ENCODE measurements at places on chromosomes 3 and 15.

GRCh38 chr3:152193673-152194267 lies 75.0 kb upstream of the MBNL1 start:
- peak overlapping the region; percentile 42 for H3K27ac ChIP-seq
- H3K4me3 ChIP-seq = no peak overlapping the region
- no peaks in the 10 kb centered on the region for H3K4me1 ChIP-seq

DNA sequence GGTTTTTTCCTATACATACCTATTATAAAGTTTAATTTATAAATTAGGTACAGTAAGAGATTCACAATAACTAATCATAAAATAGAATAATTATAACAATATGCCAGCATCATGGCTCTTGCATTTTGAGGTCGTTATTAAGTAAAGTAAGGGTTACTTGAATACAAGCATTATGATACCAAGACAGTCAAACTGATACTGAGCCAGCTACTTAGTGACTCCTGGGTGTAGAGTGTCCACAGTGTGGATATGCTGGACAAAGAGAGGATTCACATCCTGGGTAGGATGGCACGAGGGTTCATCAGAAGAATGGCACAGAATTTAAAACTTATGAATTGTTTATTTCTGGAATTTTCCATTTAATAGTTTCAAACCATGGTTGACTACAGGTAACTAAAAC lies 157.2 kb upstream of the IL12A start:
- H3K27me3 ChIP-seq = no peaks in the 10 kb centered on the region
- peaks cover 41% of the 10 kb centered on the region for H3K4me1 ChIP-seq
- H3K36me3 ChIP-seq = no peaks in the 10 kb centered on the region
- no peak overlapping the region for H3K27ac ChIP-seq
- no peak overlapping the region for H3K4me3 ChIP-seq
- DNase-seq = no peak

- peak overlapping the region; percentile 21 for H3K27ac ChIP-seq
- no peak for DNase-seq
- no peaks in the 10 kb centered on the region for H3K36me3 ChIP-seq
Measured at GRCh38 chr15:63905558-63906265, 72.0 kb upstream of the HERC1 start.

- no peak overlapping the region for H3K4me3 ChIP-seq
- H3K27ac ChIP-seq = no peak overlapping the region
- DNase-seq = no peak
- no peaks in the 10 kb centered on the region for H3K36me3 ChIP-seq
- H3K27me3 ChIP-seq = no peaks in the 10 kb centered on the region
Measured at GRCh38 chr15:67256051-67256450, 1.5 kb downstream of the IQCH start.

DNA sequence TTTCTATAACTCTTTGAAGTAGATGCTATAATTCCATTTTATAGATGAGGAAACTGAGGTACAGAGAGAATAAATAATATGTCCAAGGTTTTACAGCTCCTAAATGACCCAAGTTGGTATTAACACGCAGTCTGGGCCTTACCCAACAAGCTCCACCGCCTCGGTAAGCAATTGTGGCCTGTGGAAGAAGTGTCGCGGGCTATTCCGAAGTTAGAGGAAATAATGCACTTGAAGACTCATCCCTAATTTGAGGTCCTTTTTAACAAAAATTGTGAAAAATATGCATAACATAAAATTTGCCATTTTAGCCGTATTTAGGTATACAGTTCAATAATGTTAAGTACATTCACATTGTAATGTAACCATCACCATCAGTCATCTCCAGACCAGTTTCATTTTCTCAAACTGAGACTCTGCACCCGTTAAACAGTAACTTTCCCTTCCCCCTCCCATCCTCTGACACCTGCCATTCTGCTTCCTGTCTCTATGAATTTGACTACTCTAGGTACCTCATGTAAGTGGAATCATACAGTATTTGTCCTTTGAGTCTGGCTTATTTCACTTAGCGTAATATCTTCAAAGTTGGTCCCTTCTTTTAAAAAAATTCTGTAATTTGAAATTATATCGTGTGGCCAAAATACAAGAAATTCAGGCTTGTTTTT lies 18.2 kb downstream of the IDH3A start:
- no peak overlapping the region for H3K4me3 ChIP-seq
- H3K27me3 ChIP-seq = no peaks in the 10 kb centered on the region
- DNase-seq = no peak
- H3K27ac ChIP-seq = no peak overlapping the region

DNA sequence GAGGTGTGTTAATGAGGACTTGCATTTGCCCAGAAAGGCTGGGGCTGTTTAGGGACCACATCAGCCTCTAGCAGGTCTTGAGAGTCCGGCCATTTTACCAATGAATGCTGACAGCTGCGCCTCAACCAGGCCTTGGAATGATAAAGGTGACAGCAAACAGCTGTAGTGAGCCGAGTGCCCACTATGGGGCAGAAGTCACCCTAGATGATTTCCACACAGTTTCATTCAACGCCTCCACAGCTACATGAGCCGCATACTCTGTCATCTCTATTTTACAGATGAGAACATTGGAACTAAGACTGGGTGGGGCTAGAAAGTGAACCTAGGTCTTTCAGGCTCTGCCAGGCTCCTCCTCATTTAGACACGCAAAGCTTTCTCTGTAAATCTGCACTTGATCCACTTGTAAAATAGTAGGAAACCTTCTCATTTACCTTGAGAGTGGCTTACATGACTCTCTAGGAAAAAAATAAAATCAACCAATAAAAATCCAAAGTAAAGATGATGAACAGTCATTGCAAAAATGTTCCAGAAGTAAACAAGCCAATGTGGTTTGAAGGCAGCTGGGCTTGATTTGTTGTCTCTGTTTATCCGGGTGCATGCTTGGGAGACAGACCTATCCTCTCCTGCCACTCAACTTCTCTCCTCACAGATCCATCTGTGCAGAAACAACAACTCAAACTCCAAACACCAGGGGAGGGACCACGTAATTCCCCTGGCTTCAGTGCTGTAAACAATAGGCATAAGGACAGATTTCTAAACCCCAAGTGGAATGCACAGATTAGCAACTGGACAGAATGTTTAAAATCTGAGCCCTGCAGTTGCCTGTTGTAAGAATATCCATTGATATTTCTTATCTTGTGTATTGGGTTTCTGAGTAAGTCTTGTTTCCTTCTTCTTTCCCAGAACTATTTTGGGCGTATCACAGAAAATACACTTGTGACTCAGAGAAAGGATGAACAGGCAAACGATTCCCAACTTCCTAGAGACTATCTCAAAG lies 31.5 kb upstream of the LDHAL6B start:
- H3K4me3 ChIP-seq = no peak overlapping the region
- no peaks in the 10 kb centered on the region for H3K27me3 ChIP-seq
- H3K27ac ChIP-seq = peak overlapping the region; percentile 52

DNA sequence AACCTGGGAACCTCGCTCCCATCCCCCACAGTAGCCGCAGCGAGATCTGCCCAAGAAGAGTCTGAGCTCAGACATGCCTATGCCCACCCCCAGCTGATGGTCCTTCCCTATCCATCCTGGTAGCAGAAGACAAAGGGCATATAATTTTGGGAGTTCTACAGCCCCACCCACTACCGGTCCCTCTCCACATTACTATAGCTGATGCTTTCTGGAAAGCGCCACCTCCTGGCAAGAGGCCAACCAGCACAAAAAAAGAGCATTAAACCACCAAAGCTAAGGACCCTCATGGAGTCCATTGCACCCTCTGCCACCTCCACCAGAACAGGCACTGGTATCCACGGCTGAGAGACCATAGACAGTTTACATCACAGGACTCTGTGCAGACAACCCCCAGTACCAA lies 168.4 kb downstream of the MEGF11 start:
- H3K27me3 ChIP-seq = no peaks in the 10 kb centered on the region
- H3K4me3 ChIP-seq = no peak overlapping the region
- no peaks in the 10 kb centered on the region for H3K4me1 ChIP-seq
- no peak overlapping the region for H3K27ac ChIP-seq
- no peak for DNase-seq

DNA sequence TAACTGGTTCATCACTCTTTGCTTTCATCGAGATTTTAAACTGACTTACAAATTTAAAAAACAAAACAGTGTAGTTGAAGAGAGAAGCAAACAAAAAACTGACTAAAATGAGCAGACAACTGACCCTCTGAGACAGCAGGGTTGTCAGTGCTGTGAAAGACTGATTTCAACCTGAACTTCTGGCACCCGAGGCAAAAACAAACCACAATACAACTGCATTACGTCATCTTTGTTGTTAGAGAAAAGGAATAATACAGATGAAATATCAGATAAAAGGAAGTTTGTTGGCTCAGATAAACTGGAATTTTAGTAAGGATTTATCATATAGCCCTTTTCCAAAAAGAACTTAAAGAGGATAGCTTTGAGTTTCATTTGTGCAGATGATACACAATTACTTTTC lies 51.1 kb downstream of the PARP15 start:
- no peak for DNase-seq
- no peak overlapping the region for H3K27ac ChIP-seq
- H3K4me1 ChIP-seq = no peaks in the 10 kb centered on the region
- H3K4me3 ChIP-seq = no peak overlapping the region
- H3K36me3 ChIP-seq = no peaks in the 10 kb centered on the region
- H3K27me3 ChIP-seq = no peaks in the 10 kb centered on the region

DNA sequence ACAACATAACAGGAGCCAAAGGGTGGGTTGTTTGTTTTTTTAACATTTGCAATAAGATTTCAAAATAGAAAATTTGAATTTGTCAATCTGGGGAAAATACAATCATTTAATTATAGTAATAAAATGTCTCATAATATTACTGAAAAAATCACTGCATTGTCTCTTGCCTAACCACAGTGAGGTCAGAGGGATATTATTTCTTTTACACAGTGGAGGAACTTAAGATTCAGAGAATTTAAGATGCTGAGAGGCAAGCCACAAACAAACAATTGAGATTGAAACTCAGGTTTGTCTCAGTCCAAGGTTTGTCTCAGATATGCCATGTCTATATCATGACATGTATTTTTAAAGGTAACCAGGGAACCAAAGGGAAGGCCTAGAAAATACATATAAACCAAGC lies 428.7 kb downstream of the FOXP1 start:
- H3K4me3 ChIP-seq = no peak overlapping the region
- DNase-seq = no peak
- H3K4me1 ChIP-seq = no peaks in the 10 kb centered on the region

DNA sequence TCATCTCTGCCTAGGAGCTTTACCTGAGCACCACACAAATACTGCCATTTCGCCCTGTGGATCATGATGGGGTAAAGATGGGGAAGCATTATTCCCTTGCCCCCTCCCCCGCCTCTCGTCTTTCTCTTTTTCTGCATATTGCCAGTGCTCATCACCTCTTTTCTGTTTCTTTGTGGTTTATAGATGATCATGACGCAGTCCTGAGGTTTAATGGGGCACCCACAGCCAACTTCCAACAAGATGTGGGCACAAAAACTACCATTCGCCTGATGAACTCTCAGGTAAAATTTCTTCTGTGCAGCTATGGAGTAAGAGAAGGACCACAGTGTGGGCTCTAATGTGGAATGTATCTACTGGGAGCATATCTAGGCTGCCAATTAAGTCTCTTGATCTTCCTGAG lies 88.2 kb downstream of the RPL39L start:
- H3K27ac ChIP-seq = no peak overlapping the region
- no peaks in the 10 kb centered on the region for H3K27me3 ChIP-seq
- no peaks in the 10 kb centered on the region for H3K36me3 ChIP-seq
- DNase-seq = no peak
- no peak overlapping the region for H3K4me3 ChIP-seq

DNA sequence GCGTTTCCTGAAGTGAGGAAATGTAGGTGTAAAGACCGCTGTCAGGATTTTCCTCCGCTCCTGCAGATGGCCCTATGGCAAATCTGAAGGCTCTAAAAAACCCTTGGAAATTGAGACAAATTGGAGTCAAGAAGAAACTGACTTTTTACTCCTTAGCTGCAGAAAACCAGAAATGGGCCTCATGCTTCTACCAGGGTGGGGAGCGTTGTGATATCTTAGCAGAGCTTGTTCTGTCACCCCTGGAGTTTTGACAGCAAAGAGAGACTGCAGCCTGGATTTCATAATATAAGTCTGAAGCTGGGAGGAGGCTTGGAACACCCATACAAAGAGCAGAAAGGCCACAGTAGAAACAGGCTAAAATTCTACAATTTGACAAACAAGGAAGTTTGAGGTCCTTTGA lies 283.0 kb upstream of the PLSCR5 start:
- no peak overlapping the region for H3K27ac ChIP-seq
- DNase-seq = no peak
- H3K4me3 ChIP-seq = no peak overlapping the region

DNA sequence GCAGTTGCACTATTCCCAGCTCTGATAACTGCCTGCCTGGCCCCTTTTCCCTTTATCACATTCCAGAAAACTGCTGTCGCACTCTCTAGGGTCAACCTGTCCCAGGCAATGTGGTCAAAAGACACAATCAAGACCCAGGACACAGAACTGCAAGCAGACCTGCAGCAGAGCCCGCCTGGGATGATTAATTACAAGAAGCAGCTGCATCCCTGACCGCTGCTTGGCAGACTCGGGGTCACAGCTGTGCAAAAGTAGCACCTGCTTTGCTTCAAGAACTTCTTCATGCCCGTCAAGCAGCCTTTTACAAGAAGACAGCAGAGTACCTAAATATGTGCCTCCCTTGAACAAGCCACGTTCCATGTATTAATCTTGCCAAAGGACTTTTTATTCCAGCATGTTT lies 120.0 kb upstream of the ST8SIA2 start:
- no peak overlapping the region for H3K4me3 ChIP-seq
- no peak overlapping the region for H3K27ac ChIP-seq
- H3K4me1 ChIP-seq = no peaks in the 10 kb centered on the region
- H3K36me3 ChIP-seq = no peaks in the 10 kb centered on the region

GRCh38 chr15:87763837-87764236 lies 492.7 kb downstream of the NTRK3 start:
- no peaks in the 10 kb centered on the region for H3K36me3 ChIP-seq
- no peak overlapping the region for H3K4me3 ChIP-seq
- no peak overlapping the region for H3K27ac ChIP-seq

DNA sequence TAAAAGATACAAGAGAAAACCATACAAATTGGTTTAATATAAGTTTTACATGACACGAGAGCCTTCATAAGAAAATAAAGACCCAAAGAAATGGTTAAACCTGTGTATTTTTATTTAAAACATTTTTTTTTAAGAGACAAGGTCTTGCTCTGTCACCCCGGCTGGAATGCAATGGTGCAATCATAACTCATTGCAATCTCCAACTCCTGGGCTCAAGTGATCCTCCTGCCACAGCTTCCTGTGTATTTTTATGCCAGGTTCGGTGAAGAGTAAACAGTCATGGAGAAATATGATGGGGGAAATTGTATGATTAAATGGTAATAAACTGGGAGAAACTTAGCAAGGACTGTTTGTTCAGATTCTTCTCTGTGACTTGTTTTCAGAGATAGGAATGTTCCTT lies 441.0 kb downstream of the TUSC7 start:
- no peak overlapping the region for H3K27ac ChIP-seq
- DNase-seq = no peak
- no peaks in the 10 kb centered on the region for H3K36me3 ChIP-seq
- H3K4me3 ChIP-seq = no peak overlapping the region

- DNase-seq = no peak
- H3K36me3 ChIP-seq = no peaks in the 10 kb centered on the region
- H3K27me3 ChIP-seq = peaks cover 37% of the 10 kb centered on the region
Measured at GRCh38 chr3:188043891-188044290, 110.1 kb upstream of the LPP start.

Measured in esophagus squamous epithelium (tissue), 5 donors.